ENCODE measurements at places on chromosomes 5 and 9. TPM values are rescaled to one million over a fixed set of nuclear protein-coding genes. Genes with fewer than 3 reads are reported as not detected.

Gene ENTREP1
- polyA plus RNA-seq: 18.8 TPM

- peaks cover 8% of the 10 kb centered on the region for H3K4me1 ChIP-seq
- H3K4me3 ChIP-seq: no peak overlapping the region
- DNase-seq: no peak
- H3K27me3 ChIP-seq: no peaks in the 10 kb centered on the region
Observed at GRCh38 chr5:135386886-135387628, 12.0 kb downstream of the MACROH2A1 start.

DNA sequence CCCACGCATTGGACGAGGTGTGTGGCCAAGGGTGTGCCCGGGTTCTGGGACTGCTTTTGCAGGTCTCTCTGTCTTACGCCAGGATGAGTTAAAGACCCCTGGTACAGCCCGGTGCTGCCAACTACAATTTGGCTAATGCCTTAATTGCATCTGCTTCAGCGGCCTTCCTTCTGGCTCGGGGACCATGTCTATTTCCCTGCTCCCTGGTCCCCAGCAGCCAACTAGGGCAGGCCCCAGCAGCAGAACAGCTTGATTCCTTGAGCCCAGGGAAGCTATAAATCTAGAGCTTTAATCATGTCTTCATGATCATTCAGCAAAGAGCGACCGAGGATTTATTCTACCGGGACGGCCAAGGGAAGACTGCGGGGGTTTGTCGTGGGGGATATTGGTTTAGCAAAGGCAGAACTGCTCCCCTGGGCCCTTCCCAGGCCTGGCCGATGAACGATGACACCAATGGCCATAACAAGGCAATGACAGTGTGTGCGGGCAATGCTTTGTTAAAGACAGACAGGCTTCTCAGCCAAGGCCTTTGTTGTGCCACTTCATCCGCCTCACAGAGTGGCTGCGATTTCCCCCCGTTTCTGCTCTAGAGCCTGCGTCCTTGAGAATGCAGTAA is 51.4 kb downstream of the CFAP77 start:
- H3K4me1 ChIP-seq: no peaks in the 10 kb centered on the region
- H3K27me3 ChIP-seq: no peaks in the 10 kb centered on the region
- H3K4me3 ChIP-seq: no peak overlapping the region
- H3K36me3 ChIP-seq: no peaks in the 10 kb centered on the region

Gene PCDHGC4
- 0.22 TPM for polyA plus RNA-seq

Gene GPX3
- 827 TPM for polyA plus RNA-seq

All from ovary (tissue), 10 donors.